ENCODE measurements at places on chromosomes 4 and X.

DNA sequence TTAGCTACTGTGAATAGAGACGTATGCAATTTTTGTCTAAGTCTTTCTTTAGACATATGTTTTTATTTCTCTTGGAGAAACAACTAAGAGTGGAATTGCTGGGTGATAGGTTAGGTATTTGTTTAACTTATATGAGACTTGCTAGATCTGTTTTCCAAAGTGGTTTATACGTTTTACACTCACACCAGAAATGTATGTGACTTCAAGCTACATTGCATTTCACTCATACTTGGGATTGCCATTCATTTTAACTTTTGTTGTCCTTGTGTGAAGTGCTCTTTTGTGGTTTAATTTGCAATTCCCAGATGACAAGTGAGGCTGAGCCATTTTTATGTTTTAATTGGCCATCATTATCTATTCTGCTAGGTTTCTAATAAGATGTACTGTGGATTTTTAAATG is 817.2 kb downstream of the GLUD2 start:
- DNase-seq, result no peak

DNA sequence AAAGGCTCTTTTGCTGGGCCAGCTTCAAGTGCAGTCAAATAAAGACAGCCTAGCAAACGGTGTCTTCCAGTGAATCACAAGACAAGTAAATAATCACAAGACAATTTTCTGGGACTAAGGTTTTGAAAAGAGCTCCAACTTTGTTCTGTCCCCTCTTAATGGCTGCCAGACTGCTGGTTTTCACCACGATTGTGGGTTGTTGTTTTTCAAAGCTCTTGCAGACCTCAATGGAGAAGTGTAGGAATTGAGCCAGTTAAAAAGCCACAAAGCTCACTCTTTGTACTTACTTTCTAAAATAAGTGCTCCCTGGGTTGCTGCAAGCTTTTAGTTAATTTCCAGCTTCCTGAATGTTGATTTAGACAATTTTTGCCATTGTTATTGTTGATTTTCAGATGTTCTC is 405.8 kb upstream of the HTR2C start:
- DNase-seq, result no peak

GRCh38 chr4:91288702-91289311 is 1015.0 kb upstream of the GRID2 start:
- no peak for DNase-seq

DNA sequence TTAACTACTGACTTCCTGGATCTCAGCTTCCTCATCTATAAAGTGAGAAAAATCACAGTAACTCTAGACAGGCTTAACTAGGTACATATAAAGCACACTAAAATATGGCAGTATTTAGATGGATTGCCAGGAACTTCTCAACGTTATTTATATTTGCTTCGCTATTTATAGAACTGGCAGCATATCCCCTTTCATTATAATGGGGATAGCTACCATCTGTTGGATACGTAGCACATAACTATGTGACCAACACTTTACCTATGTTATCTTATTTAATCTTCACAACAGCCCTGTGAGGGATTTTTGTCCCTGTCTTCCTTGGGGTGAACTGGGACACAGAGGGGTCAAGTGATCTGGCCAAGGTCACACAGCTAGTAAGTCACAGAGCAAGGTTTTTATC is 64.6 kb downstream of the ENPEP start:
- no peak for DNase-seq

DNA sequence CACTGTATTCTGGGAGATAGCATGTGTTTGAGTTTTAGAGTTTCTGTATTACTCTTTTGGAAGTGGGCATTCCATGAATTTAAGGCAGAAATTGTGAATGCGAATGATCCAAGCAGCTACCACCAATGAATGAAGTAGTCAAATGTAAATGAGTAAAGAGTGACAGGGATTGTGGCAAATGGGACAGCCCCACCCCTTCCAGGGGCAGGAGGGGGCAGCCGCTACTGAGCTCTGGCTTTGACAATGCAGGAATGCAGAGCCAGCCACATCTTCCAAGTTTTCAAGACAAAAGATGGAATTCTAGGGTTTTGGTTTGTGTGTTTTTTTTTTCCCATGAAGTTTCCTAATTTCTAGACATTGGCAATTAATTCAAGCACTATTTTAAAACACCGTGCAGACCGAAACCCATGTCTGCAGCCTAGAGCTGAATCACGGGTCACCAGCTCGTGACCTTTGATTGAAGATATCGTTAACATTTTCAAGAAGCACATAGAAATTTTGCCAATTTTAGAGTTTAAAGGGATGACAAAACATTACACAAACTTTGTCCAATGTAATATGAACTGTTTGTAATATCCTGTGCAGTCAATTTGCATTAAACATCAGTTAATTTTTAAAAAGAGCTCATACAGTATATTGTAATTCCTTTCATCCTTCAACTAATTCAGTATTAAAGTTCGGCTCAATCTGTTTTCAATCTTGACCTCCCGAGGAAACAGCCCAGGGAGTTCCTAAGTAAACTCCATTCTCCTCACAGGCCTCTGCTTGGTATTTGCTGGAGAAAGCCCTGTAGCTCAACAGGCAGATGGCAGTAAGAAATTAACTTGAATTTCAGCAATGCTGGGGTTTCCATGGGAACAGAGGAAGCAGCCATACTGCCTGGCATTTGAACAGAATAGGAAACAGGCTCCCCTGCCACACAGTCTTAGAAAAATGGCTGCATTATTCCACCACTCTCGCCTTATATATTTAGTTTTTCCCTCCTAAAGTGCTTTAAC is 83.4 kb downstream of the UCHL1 start:
- no peak for DNase-seq

DNA sequence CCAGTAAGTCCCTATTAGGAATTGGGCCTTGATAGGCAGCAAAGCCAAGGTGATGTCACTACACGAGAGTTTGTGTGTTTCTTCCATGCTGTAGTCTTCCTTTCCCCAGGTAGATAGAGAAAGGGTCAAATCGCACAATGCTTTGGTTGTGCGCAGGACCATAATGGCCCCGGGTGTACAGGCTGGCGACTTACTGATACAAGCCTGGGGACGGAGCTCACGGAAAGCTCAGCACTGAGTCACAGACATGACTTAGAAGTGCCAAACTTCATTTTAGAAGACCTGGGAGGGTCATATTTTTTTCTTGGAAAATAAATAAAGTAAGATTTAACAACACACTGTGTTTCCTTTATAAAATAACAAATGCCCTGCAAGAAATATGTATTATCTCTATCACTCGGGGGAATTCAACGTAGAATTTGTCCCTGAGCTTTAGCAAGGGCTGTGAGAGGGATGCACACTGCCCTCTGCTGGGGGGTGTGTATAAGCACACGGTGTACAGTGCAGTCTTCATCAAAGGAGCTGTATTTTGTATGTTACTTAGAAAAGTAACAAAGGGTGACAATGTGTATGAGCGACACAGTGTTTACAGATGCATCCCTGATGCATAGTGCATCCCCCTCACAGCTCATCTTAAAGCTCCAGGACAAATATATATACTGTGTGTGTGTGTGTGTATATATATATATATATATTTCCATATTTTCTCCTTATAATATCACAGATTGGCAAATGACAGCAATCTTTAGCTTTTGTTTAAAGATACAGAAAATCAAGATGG is 254.5 kb upstream of the VEGFC start:
- peak; percentile 59 for DNase-seq

DNA sequence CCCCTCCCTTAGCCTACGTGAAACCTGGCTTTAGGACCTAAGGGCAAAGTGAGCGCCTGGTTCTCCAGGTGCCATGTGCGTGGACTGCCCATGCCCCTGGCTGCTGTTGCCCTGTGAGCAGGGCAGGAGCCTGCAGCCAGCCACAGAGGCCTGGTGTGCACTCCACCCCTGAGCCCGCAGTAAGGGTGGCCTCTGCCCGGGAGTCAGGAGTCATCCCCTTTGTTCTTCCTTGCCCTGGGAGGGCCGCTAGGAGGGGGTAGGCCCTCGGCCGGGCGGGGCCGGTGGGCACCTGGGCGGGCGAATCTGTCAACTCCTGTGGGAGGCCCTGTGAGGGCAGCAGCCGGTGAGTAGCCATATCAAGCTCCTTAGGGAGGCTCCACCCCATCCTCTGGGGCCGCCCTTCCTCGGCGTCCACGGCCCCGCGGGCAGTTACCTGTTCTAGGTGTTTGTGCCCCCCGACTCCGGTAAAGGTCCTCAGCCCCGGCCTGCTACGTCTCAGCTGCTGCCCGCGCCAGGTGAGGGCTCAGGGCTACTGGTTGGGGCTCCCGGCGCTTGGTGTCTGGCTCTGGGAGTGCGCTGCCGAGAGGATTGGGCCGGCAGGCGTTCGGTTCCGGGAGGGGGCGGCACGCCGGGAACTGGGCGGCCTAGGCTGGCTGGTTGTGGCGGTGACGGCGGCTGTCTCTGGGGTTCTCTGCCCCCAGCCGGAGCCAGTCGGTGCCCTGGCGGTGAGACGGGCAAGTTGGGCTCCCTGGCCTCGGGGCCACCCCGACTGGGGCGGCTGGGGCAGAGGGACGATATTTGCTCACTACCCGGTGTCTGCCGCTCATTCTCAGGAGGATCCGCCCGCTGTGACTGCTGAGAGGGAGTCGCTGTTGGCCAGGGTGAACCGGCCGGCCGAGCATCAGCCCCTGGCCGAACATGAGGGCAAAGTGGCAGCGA is 1060.2 kb downstream of the TECRL start:
- DNase-seq, result no peak

GRCh38 chr4:106707776-106708463 is 328.2 kb downstream of the DKK2 start:
- DNase-seq, result no peak

DNA sequence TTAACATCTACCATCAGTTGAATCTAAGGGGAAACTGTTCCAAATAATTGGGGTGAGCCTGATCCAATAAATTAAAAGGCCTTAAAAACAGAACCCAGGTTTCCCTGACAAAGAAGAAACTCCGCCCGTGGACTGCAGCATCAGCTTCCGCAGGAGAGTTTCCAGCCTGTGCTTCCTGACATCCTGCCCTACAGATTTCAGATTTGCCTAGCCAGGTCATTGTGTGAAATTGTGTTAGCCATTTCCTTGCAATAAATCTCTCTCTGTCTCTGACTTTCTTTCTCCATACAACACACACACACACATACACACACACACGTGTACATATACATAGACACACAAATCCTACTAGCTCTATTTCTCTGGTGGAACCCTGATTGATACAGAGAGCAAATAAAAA is 48.3 kb upstream of the LCORL start:
- DNase-seq, result no peak

- DNase-seq, result peak; percentile 73
Observed at GRCh38 chr4:146640021-146640464, 1.4 kb downstream of the POU4F2 start.

DNA sequence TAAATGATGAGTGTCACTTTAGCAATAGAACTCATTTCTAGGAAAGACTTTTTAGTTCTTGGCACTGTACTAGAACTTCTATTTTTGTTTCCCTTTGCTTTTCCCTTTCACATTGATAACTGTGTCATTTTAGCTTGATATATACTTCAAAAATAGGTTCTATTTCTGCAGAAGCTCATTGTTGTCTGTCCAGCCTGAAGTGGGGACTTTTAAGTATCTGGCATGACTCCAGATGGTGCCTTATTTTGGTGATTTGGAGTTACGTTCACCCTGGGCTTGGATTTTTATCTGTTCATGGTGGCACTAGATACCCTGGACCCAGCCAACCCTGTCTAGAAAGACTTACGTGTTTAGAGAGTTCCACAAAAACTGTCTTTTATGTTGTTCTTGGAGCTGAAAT is 3.4 kb downstream of the ABHD18 start:
- no peak for DNase-seq

DNA sequence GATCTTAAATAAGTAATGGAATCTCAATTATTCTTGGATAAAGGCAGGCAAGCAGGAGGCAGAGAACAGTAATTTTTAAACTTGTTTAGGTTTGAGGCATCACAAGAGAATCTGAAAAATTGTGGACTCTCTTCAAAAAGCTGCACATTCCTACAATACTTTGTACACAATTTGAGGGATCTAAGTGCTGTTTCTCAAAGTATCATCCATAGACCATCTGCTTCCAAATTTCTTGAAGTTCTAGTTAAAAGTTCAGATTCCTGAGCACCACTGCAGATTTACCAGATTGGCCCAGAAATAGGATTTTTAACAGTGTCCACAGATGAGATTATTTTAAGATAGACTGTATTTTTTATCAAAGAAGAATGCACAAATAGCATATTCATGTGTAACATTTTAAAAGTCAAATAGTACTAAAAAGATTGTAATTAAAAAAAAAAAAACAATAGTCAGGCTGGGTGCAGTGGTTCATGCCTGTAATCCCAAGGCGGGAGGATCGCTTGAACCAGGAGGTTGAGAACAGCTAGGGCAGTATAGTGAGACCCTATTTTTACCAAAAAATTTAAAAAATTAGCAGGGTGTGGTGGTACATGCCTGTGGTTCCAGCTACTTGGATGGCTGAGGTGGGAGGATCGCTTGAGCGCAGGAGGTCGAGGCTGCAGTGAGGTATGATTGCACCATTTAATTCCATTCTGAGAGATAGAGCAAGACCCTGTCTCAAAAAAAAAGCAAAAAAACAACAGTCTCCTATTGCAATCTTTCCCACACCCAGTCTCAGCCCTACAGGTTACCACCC is 14.2 kb upstream of the FNIP2 start:
- DNase-seq, result no peak

GRCh38 chr4:86178211-86178610 is 181.6 kb downstream of the MAPK10 start:
- no peak for DNase-seq

DNA sequence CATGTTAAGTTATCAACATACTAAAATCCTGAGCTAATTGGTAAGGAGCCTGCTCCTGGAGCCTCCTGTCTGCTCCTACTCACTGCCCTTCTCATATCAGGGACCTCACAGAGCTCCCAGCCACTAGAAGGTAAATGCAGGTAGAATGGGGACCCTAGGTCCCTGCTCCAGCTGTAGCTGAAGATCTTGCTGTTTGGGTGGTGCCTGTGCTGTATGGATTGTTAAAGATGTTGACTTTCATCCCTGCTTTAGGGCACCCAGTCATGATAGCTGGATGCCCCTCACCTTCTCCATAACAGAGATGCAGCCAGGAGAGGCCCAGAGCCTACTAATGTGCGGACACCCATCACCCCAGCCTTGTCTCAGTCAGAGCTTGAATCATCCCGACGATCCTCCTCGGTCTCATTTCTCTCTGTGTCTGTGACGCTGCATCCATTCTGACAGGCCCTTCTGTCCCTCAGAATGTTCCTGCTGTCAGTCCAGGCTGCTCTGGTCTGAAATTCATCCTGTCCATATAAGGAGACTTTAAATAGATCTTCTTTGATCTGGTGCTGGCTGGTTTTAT is 341.7 kb upstream of the GATB start:
- DNase-seq, result no peak

GRCh38 chrX:71140440-71140839 is 4.2 kb upstream of the NLGN3 start:
- no peak for DNase-seq

GRCh38 chrX:124392794-124393193 is 46.4 kb downstream of the SH2D1A start:
- no peak for DNase-seq
